ENCODE measurements at places on chromosomes 12 and 14.

GRCh38 chr12:89448526-89448925 lies 76.1 kb downstream of the GALNT4 start:
- H3K4me1 ChIP-seq, result peaks cover 6% of the 10 kb centered on the region
- no peaks in the 10 kb centered on the region for H3K27me3 ChIP-seq
- DNase-seq, result no peak
- no peak overlapping the region for H3K4me3 ChIP-seq

GRCh38 chr14:23633160-23633701 lies 2.9 kb upstream of the DHRS2 start:
- H3K4me1 ChIP-seq, result peaks cover 5% of the 10 kb centered on the region
- H3K27me3 ChIP-seq, result peaks cover 23% of the 10 kb centered on the region
- no peak overlapping the region for H3K4me3 ChIP-seq
- no peaks in the 10 kb centered on the region for H3K36me3 ChIP-seq
- no peak overlapping the region for H3K27ac ChIP-seq

GRCh38 chr12:44875417-44875953 lies 630 bp downstream of the NELL2 start:
- peaks cover 10% of the 10 kb centered on the region for H3K36me3 ChIP-seq
- H3K27ac ChIP-seq, result peak overlapping the region; percentile 83
- H3K4me3 ChIP-seq, result peak overlapping the region; percentile 98
- H3K4me1 ChIP-seq, result peaks cover 47% of the 10 kb centered on the region

DNA sequence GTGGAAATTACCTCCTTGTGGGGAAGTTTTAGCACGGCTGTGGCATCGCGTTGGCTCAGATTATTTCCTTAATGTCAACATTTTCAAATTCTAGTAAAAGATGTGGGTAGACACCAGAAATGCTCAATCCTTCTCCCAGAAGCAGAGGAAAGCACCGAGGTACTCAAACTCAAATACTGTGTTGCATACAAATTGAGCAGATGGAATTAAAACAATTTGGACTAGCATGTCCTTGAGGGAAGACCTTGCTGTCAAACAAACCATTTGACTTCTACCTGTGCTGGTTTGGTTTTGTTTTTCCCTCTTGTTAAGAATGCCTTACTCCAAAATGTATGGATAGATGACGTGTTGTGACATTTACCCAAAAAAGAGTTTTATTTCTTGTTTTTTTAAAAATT lies 136.4 kb downstream of the CNTN1 start:
- no peak overlapping the region for H3K4me3 ChIP-seq
- DNase-seq, result no peak
- no peak overlapping the region for H3K27ac ChIP-seq
- H3K36me3 ChIP-seq, result no peaks in the 10 kb centered on the region
- H3K27me3 ChIP-seq, result no peaks in the 10 kb centered on the region

DNA sequence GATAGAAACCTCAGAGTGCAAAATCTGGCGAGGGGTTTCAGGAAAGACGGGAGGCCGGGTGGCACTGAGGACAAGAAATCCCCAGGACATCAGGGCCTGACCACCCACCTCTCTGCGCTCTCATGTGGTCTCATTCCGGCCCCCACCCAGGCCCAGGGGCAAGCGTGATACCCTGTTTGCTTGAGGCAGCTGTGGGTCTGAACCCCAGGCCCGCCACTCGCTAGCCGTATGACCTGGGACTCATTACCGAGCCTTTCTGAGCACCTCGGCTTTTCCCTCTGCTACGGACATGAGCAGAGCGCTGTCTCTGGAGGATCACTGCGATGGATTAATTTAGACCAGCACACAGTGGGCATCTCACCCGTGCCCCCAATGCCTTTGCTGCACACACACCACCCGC lies 25.5 kb upstream of the BCDIN3D start:
- no peak overlapping the region for H3K4me3 ChIP-seq
- no peaks in the 10 kb centered on the region for H3K36me3 ChIP-seq
- no peak for DNase-seq
- peaks cover 57% of the 10 kb centered on the region for H3K27me3 ChIP-seq

GRCh38 chr14:103073876-103074728 lies 9.9 kb upstream of the LBHD2 start:
- H3K27ac ChIP-seq, result no peak overlapping the region
- H3K4me1 ChIP-seq, result no peaks in the 10 kb centered on the region
- peaks cover 41% of the 10 kb centered on the region for H3K27me3 ChIP-seq
- no peaks in the 10 kb centered on the region for H3K36me3 ChIP-seq
- DNase-seq, result peak; percentile 19

GRCh38 chr12:121522971-121523370 lies 57.9 kb downstream of the KDM2B start:
- H3K27ac ChIP-seq, result no peak overlapping the region
- H3K4me1 ChIP-seq, result no peaks in the 10 kb centered on the region
- H3K36me3 ChIP-seq, result peaks cover 16% of the 10 kb centered on the region
- H3K27me3 ChIP-seq, result no peaks in the 10 kb centered on the region
- no peak overlapping the region for H3K4me3 ChIP-seq

GRCh38 chr14:97153527-97153926 lies 356.3 kb downstream of the VRK1 start:
- H3K36me3 ChIP-seq, result no peaks in the 10 kb centered on the region
- DNase-seq, result no peak
- peaks cover 34% of the 10 kb centered on the region for H3K27me3 ChIP-seq
- no peak overlapping the region for H3K4me3 ChIP-seq
- no peaks in the 10 kb centered on the region for H3K4me1 ChIP-seq

DNA sequence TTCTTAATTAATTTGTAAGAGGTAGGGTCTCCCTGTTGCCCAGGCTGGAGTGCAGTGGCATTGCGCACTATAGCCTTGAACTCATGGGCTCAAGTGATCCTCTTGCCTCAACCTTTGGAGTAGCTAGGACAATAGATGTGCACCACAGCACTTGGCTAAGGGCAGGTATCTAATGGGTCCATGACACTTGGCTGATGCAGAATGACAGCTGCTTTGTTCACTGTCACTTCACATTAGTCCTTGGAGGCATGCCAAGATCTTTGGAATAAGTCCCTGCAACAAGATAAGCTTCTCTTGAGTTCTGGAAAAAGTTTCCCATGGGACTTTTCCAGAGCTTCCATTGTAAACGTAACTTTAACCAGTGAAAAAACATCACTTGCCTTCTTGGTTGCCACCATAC lies 23.4 kb downstream of the COQ6 start:
- H3K27ac ChIP-seq, result no peak overlapping the region
- H3K4me1 ChIP-seq, result no peaks in the 10 kb centered on the region
- no peak for DNase-seq
- H3K27me3 ChIP-seq, result no peaks in the 10 kb centered on the region

DNA sequence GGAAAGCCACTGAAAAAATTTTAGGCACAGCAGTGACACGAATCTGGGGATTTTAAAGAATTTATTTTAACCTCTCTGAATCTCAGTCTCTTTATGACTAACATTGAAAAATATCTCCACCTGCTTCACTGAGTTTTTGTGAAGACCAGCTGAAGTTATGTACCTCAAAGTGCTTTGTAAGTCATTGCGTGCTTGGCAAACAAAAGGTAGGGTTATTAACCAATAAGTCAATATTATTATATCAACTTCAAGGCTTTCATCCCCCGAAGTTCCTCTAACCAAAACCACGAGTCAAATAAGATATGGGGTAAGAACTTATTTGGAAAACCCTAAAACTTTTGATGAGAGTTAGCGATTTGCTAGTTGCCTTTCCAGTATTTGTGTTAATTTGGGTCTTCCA lies 62.3 kb downstream of the HSPB8 start:
- no peaks in the 10 kb centered on the region for H3K36me3 ChIP-seq
- H3K4me1 ChIP-seq, result no peaks in the 10 kb centered on the region
- H3K27me3 ChIP-seq, result no peaks in the 10 kb centered on the region

GRCh38 chr12:51358496-51358895 lies 12.0 kb upstream of the CELA1 start:
- no peak for DNase-seq
- H3K27ac ChIP-seq, result no peak overlapping the region
- peaks cover 7% of the 10 kb centered on the region for H3K4me1 ChIP-seq
- H3K4me3 ChIP-seq, result no peak overlapping the region
- H3K36me3 ChIP-seq, result peaks cover 25% of the 10 kb centered on the region
- H3K27me3 ChIP-seq, result no peaks in the 10 kb centered on the region

DNA sequence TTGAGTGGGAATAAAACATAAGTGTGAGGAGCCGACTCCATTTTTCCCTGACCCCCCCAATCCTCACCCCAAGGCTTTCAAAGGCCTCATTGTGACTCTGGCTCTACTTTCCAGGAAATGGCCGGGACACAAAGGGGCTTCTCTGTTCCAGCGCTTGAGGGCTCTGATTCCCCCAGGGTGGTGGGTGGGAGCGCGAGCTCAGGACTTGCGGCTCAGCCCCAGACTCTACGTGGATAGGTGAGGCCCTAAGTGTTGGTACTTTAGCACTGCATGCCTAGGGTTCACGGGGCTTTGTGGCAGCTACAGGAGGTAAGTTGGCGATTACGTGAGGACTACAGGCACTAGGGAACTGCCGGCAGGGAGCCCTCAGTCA lies 553 bp downstream of the CNPY2 start:
- H3K27ac ChIP-seq, result peak overlapping the region; percentile 93
- DNase-seq, result no peak
- H3K4me1 ChIP-seq, result peaks cover 19% of the 10 kb centered on the region

DNA sequence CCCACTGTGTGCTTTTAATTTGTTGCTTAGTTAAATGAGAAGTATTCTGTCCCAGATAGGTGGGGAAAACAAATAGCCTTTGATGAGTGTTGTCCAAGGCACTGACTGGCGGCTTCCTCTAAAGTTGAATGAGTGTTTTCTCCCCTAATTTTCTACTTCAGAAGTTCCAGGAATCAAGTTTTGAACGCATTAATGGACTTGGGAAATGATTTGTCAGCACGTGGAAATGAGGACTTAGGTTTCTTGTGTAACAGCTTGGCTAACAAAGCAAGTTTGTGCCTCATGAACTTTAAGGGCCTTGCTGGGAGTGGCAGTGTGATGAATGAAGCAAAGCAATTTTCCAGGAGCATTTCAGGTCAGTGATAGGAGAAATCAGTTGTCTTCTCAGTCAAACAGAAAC lies 56.9 kb downstream of the LIN52 start:
- H3K4me1 ChIP-seq, result peaks cover 13% of the 10 kb centered on the region
- no peaks in the 10 kb centered on the region for H3K27me3 ChIP-seq
- no peak for DNase-seq
- no peak overlapping the region for H3K4me3 ChIP-seq

GRCh38 chr14:65167072-65167645 lies 64.8 kb upstream of the MAX start:
- DNase-seq, result peak; percentile 51
- H3K27ac ChIP-seq, result no peak overlapping the region
- H3K27me3 ChIP-seq, result peaks cover 21% of the 10 kb centered on the region
- no peak overlapping the region for H3K4me3 ChIP-seq
- no peaks in the 10 kb centered on the region for H3K36me3 ChIP-seq

GRCh38 chr12:30827101-30828066 lies 72.6 kb upstream of the CAPRIN2 start:
- peaks cover 15% of the 10 kb centered on the region for H3K4me1 ChIP-seq
- peaks cover 52% of the 10 kb centered on the region for H3K27me3 ChIP-seq
- no peak overlapping the region for H3K4me3 ChIP-seq
- no peak for DNase-seq
- H3K27ac ChIP-seq, result no peak overlapping the region
- no peaks in the 10 kb centered on the region for H3K36me3 ChIP-seq

- DNase-seq, result no peak
- no peaks in the 10 kb centered on the region for H3K27me3 ChIP-seq
- H3K27ac ChIP-seq, result no peak overlapping the region
- no peaks in the 10 kb centered on the region for H3K4me1 ChIP-seq
Measured at GRCh38 chr12:78778339-78778738, 86.2 kb upstream of the SYT1 start.

DNA sequence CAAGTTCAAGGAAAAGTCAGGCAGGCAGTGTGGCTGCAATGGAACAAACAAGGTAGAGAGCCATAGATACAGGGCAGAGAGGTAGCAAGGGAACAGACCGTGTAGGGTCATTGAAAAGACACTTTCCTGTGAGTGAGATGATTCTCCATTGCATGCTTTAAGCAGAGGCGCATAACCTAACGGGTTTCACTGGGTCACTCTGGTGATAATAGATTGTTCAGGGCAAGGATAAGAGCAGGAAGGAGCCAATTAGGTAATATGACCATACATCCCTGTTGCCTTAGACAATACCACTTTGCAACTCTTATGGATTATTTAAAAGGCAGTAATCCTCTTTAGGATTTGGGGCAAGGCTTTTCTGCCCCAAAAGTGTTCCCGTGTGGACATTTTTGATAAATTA lies 214.1 kb downstream of the PTPRO start:
- H3K27me3 ChIP-seq, result no peaks in the 10 kb centered on the region
- H3K36me3 ChIP-seq, result peaks cover 7% of the 10 kb centered on the region
- no peak overlapping the region for H3K27ac ChIP-seq
- DNase-seq, result no peak
- peaks cover 13% of the 10 kb centered on the region for H3K4me1 ChIP-seq

GRCh38 chr14:99163446-99163845 lies 108.6 kb downstream of the BCL11B start:
- no peak overlapping the region for H3K27ac ChIP-seq
- no peaks in the 10 kb centered on the region for H3K4me1 ChIP-seq
- no peak overlapping the region for H3K4me3 ChIP-seq
- peaks cover 4% of the 10 kb centered on the region for H3K27me3 ChIP-seq

Data from activated naive CD4-positive, alpha-beta T cell treated with anti-CD3 and anti-CD28 coated beads, Interleukin-2, amount 10 ng/mL, durations not matched to agents 7 days and 5 days (primary cell).